ENCODE measurements at places on chromosomes 5 and 9.

DNA sequence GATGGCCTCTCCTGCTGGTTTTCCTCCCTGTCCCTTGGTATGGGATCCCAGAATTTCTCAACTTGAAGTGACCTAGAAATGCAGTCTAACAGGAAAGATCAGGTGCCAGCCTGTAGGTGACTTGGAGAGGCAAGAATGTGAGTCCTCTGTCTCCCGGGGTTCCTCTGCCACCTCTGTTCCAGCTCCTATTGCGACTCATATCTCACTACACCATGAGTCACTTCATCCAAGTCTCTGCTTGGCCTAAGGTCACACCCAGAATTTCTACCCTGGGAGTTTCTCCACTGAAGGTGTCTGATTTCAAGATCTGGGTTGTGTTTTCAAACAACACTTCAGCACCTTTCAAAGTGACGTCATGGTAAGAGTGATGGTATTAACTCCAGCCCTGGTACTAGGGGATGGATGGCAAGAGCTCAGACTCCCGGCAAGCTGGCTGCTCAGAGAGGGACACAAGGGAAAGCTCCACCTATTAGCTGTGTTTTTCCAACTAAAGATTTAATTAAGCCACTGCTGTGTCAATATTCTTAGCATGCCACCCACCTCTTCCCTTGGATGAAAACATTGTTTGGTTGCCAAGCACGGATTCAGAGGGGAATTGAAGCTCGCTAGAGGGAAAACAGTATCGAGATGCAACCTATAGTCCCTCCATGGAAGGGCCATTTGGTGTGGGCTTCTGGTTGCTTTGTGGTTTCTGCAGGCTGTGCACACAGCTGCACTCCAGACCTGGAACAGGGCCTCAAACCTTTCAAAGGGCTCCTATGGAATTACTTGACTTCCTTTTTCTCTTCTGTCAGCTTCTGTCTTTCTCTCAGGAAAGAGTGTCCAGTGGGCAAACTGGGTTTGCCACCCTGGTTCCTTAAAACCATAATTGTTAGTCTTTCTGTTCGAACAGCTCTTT lies 205.7 kb downstream of the GAS1 start:
- DNase-seq = peak; percentile 88
- H3K27me3 ChIP-seq = no peaks in the 10 kb centered on the region
- no peak overlapping the region for H3K4me3 ChIP-seq
- no peaks in the 10 kb centered on the region for H3K36me3 ChIP-seq
- H3K27ac ChIP-seq = no peak overlapping the region

DNA sequence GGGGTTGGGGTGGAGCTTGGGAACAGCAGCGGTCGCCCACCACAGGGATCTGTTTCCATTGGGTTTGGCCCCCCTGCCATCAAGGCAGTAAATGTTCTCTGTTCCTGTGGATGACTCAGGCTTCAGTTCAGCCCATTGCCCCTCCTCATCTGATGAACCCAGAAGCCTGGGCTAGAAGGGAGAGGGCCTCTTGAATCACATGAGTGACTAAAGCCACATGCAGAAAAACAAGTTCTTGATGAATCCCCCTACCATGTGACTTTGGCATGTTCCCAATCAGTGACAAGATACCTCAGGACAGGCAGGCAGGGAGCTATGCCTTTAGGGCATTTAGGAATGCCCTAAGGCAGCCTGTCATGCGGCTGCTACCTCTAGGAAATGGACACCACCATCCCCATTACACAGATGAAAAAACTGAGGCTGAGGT lies 2.5 kb downstream of the SH3PXD2B start:
- H3K27ac ChIP-seq = peak overlapping the region; percentile 50
- peak; percentile 99 for DNase-seq
- no peak overlapping the region for H3K4me3 ChIP-seq

DNA sequence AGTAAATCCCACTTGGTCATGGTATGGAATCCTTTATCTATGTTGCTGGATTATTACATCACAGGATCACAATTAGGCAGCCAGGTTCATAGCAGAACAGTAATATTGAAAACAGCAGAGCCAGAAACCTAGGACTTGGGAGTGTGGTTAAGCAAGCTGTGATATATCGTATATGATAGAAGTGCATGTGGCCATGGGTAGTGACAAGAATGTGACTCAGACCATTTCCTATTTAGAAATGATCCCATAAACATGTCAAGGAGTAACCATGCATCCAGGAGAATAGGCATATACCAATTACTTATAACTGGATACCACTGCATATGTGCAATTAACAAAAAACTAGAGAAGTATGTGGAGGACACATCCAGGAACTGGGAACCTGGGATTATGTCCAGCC lies 31.2 kb downstream of the AMBP start:
- H3K27me3 ChIP-seq = no peaks in the 10 kb centered on the region
- H3K27ac ChIP-seq = no peak overlapping the region
- no peaks in the 10 kb centered on the region for H3K4me1 ChIP-seq
- DNase-seq = no peak

GRCh38 chr5:73694089-73694488 lies 68.1 kb downstream of the ARHGEF28 start:
- no peaks in the 10 kb centered on the region for H3K4me1 ChIP-seq
- H3K27ac ChIP-seq = no peak overlapping the region
- H3K36me3 ChIP-seq = no peaks in the 10 kb centered on the region
- no peak overlapping the region for H3K4me3 ChIP-seq
- H3K27me3 ChIP-seq = no peaks in the 10 kb centered on the region

- no peak overlapping the region for H3K27ac ChIP-seq
- no peak for DNase-seq
- no peaks in the 10 kb centered on the region for H3K36me3 ChIP-seq
- H3K4me3 ChIP-seq = no peak overlapping the region
- no peaks in the 10 kb centered on the region for H3K27me3 ChIP-seq
These were observed 23.3 kb downstream of the ZDHHC11B start for GRCh38 chr5:761059-761771.

DNA sequence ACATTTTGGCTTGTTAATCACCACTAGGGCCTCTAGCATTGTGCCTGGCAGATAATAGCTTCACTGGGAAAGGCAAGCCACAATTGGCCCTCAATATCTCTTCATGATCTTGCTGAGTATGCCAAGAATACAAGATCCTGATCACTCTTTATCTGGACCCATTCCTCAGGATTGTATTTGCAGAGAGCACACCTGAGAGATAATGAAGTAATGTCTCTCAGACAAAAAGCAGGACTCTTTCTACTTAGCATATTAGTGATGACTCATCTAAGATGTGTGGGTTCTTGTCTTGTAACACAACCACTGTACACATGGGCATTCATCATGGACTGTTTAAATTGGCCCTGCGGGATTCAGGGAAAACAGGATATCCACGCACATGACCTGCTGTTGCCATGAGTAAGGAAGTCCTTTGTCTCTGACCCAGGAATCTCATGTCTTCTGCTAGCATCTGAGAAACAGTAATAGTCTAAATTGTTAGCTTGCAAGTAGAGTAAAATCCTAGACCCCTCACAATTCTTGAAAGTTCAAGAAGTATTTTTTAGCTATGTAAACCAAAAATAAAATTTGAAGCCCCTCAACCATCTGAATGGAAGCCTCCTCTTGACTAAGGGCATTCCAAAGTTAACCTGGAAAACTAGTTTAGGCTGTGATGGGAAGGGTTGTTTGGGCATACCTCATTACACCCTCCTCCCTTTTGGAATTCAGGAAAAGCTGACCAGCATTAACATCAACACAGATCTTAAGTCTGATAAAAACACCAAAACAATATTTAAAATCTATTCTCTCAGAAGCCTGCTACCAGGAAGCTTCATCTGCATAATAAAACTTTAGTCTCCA lies 28.0 kb upstream of the NFIL3 start:
- peak; percentile 80 for DNase-seq

- H3K36me3 ChIP-seq = peaks cover 3% of the 10 kb centered on the region
- H3K27me3 ChIP-seq = no peaks in the 10 kb centered on the region
- no peak overlapping the region for H3K4me3 ChIP-seq
- H3K4me1 ChIP-seq = peaks cover 2% of the 10 kb centered on the region
- DNase-seq = no peak
- H3K27ac ChIP-seq = no peak overlapping the region
These were observed 68.1 kb downstream of the UBE2R2 start for GRCh38 chr9:33884856-33885701.

DNA sequence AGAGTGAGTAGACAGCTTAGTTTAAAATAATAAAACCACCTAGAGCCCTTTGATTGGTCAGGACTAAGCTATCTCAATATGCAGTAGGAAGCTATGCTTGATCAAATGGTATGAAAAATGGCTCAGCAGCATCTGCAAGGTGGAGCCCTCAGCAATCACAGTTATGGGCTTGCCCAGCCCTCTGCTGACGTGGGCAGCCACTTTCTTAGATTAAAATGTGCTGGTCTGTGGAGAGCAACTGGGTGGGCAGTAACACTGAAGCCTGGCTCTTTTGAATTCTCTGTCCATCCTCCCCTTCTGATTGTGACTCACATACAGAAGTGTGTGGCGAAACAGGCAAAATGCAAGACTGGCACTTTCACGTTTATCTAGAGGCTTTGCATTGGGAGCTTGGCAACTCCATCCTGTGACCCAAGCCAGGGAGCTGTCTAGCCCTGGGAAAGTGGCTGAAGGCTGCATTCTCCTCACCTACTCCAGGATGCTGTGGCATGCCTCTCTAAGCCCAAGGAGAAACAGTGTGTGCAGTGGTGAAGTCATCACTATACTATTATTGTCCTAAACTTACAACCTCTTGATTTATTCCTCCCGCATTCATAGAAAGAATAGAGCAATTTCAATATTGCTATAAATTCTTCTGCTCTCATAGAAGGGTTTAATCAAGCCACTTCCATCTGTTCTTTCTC lies 61.1 kb downstream of the MED10 start:
- H3K36me3 ChIP-seq = no peaks in the 10 kb centered on the region
- H3K4me3 ChIP-seq = no peak overlapping the region
- H3K27ac ChIP-seq = no peak overlapping the region
- no peaks in the 10 kb centered on the region for H3K4me1 ChIP-seq
- no peak for DNase-seq
